Thoracic aorta (tissue), 2 donors: ENCODE measurements at places on chromosomes 4 and X.

- no peak for DNase-seq
- no peak overlapping the region for H3K27ac ChIP-seq
- H3K27me3 ChIP-seq: no peaks in the 10 kb centered on the region
- peaks cover 6% of the 10 kb centered on the region for H3K36me3 ChIP-seq
- no peak overlapping the region for H3K4me3 ChIP-seq
Measured at GRCh38 chr4:139142087-139142486, 34.9 kb downstream of the ELF2 start.

DNA sequence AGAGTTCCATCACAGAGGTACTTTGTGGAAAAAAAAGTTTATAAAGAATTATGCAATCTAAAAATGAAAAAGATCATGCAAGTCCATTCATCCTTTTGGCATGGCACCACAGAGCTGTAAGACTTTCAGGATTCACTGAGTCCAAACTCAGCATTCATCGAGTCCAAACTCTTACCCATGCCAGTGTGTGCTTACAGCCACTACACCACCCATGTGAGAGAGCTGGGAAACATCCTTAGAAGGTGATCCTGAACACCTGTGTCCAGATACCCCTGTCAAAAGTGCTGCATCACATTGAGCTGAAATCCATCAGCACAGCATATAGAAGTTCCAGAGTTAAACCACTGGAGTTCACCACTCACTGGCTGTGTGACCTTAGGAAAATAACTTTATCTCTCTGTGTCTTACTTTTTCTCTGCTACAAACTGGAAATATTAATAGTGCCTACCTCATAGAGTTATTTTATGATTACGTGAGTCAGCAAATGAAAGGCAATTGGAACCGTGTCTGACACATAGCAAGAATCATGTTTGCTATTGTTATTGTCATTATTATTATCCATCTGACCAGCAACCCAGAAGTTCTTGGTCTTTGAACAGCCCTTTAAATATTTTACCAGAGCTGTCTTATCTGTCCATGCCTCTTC, 115.0 kb upstream of the FTHL17 start:
- no peaks in the 10 kb centered on the region for H3K27me3 ChIP-seq
- H3K4me3 ChIP-seq: no peak overlapping the region
- DNase-seq: no peak
- H3K4me1 ChIP-seq: no peaks in the 10 kb centered on the region
- H3K27ac ChIP-seq: no peak overlapping the region

DNA sequence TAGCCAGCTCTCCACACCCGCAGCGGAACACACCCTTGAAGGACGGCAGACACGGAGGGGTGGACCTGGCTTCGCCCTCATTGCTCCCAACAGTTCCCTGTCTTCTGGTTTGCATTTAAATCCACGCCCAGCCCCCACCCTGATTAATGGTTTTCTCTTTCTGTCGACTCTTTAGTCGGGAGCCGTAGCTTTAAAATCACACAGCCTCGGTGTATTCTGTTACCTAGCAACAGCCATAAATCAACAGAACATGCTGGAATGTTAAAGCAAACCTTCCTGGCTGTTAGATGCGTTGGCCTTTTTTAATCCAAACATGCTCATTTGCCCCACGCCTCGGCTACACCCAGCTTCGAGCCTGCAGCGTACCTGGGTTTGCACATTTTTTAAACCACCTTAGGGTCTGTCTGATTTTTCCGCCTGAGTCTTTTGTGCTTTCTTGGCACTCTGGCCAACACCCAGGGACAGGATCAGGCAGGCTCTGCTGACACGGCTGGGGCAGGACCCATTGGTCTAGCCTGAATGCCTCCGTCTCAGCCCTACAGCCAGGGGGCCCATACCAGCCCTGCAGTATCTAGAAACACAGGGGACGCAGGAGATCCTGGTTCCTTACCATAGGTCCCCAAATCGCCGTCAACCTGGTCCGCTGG, 21.4 kb upstream of the PPP2R2C start:
- H3K4me3 ChIP-seq: peak overlapping the region; percentile 22
- H3K27ac ChIP-seq: no peak overlapping the region
- H3K36me3 ChIP-seq: no peaks in the 10 kb centered on the region
- peaks cover 6% of the 10 kb centered on the region for H3K4me1 ChIP-seq

DNA sequence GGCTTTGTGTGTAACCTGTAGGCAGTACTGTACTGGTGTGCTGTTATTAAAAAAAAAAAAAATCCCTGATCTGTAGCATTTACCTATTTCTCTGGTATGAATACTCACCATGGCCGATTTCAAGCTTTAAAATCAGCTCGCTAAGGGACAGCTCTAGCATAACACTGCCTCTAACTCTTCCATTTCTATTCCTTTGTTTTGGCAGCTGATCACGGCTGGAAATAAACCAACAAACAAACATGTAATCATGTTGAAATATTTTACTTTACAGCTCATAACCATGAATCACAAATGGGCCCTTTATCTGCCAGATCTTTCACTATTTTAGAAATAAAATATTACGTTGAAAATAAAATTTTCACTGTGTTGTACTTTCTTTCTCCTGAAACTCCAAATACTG, 60.5 kb upstream of the IL15 start:
- H3K27ac ChIP-seq: no peak overlapping the region
- no peak for DNase-seq
- H3K4me1 ChIP-seq: no peaks in the 10 kb centered on the region
- H3K4me3 ChIP-seq: no peak overlapping the region
- H3K36me3 ChIP-seq: no peaks in the 10 kb centered on the region

GRCh38 chr4:2165391-2165790, 76.5 kb downstream of the HAUS3 start:
- no peak overlapping the region for H3K4me3 ChIP-seq
- H3K27me3 ChIP-seq: no peaks in the 10 kb centered on the region
- no peaks in the 10 kb centered on the region for H3K4me1 ChIP-seq
- H3K27ac ChIP-seq: no peak overlapping the region

GRCh38 chr4:173002830-173003561, 165.6 kb upstream of the GALNT7 start:
- H3K27ac ChIP-seq: no peak overlapping the region
- H3K36me3 ChIP-seq: no peaks in the 10 kb centered on the region
- no peak for DNase-seq
- H3K4me1 ChIP-seq: peaks cover 32% of the 10 kb centered on the region

DNA sequence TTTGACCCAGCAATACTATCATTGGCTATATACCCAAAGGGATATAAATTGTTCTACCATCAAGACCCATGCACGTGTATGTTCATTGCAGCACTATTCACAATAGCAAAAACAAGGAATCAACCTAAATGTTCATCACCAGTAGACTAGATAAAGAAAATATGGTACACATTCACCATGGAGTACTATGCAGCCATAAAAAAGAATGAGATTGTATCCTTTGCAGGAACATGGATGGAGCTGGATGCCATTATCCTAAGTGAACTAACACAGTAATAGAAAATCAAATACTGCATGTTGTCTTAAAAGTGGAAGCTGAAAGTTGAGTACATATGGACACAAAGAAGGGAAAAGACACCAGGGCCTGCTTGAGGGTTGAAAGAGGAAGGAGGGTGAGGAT, 803.1 kb upstream of the PCDH10 start:
- DNase-seq: no peak
- H3K36me3 ChIP-seq: no peaks in the 10 kb centered on the region
- no peaks in the 10 kb centered on the region for H3K27me3 ChIP-seq
- no peak overlapping the region for H3K27ac ChIP-seq

DNA sequence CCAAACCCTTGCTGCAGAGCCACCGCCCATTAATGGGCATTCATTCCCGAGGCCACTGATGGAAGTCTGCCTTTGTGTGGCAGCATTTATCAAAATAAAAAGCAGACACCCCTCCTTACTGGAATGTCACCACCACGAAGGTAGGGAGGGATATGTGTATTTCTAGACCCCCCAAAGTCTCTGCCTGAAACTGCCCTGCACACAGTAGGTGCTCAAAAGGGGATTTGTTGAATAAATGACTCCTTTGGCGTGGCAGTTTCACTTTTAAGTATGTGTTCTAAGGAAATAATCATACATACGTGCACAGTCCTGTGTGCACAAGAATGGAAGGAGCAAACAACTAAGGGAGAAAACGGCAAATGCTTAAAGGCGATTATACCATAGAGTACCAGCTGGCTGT, 23.6 kb upstream of the GLOD5 start:
- peak overlapping the region; percentile 82 for H3K4me3 ChIP-seq
- no peaks in the 10 kb centered on the region for H3K4me1 ChIP-seq
- H3K36me3 ChIP-seq: no peaks in the 10 kb centered on the region
- no peak for DNase-seq
- H3K27me3 ChIP-seq: no peaks in the 10 kb centered on the region
- H3K27ac ChIP-seq: peak overlapping the region; percentile 96

DNA sequence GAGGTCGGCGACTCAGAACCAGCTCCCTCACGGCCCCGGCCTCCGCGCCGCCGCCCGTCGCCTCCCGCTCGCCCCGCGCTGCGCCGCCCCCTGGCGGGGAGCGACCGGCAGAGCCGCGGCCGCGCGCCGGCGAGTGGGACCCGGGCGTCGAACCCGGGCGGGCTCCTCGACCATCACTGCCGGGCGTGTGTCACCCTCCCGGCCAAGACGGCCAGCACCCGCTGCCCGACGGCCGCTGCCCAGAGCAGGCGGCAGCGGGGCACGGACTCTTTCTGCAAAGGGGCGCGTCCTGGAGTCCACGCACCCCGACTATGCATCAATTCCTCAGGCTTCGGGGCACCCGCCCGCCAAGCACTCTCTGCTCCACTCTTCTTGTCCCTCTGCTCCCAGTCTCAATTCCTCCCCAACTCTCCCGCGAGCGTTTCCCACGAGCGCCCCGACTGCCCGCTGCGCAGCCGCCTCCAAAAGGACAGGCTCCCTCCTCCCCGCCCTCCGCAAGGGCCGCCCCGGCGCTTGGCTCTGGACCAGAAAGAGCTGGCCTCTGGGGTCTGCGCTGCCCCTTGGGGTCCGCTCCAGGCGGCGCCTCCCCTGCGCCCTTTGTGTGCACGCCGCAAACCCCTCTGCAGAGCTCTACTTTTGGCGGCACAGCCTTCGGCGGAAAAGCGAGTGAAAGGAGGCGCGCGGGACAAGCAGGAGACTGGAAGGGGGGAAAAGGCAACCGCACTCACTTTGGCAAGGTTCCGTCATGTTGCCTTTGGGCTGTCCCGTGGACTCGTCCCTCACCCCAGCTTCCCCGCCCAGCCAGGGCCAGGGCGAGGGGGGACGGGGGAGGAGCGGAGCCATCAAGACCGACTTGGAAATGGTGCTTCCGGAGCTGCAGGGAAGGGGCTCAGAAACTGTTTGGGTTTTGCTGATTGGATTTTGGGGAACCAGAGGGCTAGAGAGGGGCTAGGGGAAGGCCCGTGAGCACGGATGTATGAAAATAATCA, 1.0 kb downstream of the PDE5A start:
- peak overlapping the region; percentile 97 for H3K27ac ChIP-seq
- H3K4me3 ChIP-seq: peak overlapping the region; percentile 85
- peaks cover 39% of the 10 kb centered on the region for H3K4me1 ChIP-seq
- H3K36me3 ChIP-seq: no peaks in the 10 kb centered on the region

DNA sequence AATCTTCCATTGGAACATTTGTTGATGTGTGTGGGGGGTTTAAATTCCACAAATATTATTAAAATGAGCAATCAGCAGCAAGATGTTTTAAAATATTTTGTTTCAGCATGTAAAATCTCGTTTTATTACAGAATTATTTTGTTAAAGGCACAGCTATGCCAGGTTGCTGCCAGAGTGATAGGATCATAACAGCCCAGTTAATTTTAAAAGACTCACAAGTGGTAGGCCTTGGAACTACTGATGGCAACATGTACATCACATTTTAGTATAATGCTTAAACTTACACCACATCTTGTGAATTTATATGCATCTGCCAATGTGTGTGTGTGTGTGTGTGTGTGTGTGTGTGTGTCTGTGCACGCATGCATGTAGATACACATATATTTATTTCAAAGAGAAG, 97.8 kb upstream of the SPRY1 start:
- no peaks in the 10 kb centered on the region for H3K36me3 ChIP-seq
- DNase-seq: no peak
- peaks cover 5% of the 10 kb centered on the region for H3K4me1 ChIP-seq

DNA sequence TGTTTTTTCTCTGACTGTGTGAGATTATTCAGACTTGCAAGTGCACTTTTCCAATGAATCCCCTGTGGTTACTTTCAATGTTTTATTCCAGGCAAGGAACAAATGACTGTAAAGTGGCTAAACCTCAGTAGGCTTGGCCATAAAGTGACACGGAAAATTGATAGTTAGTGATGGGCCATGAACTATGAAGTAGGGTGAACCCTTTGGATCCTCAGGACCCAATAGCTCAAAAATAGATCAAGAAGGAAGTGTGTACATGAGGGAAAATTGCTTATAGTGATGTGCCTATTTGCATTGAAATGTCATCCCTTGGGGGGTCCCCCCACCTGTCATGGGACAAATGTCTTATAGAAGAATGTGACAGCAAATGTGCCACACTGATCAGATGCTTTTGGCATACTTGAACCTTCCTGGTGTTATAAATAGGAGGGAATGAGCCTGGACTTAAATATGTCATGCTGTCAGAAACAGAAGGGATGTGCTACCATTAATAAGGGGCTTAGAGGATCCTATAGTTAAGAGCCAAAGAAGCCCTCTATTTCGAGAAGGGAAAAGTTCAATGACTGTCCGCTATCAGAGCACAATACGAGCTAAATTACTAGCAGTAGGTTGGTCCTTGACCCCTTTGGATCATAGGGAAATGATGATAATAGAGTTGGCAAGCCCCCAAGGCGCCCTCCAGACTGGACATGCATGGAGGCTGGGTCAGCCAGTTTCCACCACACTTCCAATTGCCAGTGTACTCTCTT, 30.3 kb downstream of the SLC16A2 start:
- H3K4me1 ChIP-seq: no peaks in the 10 kb centered on the region
- H3K27me3 ChIP-seq: no peaks in the 10 kb centered on the region
- no peak overlapping the region for H3K27ac ChIP-seq
- no peak overlapping the region for H3K4me3 ChIP-seq
- no peak for DNase-seq
- no peaks in the 10 kb centered on the region for H3K36me3 ChIP-seq

DNA sequence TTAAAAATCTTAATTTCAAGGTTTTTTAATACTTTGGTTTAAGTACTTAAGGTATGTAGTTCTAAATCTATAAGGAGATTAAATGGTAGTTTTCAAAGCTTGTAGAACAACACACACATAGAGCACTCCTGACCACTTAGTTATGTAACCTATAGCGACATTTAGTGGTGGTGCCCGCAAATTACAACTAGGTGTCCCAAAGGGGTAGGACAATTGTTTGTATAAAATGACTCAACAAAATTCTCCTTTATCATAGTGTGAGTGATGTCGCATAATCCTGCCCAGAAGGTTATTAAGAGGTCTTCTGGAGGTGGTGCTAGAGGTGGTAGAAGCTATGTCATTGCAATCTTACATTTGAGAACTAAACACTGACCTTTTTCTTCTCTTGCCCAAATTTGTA, 373.0 kb upstream of the RASGEF1B start:
- H3K27me3 ChIP-seq: no peaks in the 10 kb centered on the region
- H3K36me3 ChIP-seq: no peaks in the 10 kb centered on the region
- DNase-seq: peak; percentile 40
